ENCODE measurements at places on chromosomes 5 and 9. TPM values are rescaled to one million over a fixed set of nuclear protein-coding genes. Genes with fewer than 3 reads are reported as not detected.

Gene PKD2L2
- total RNA-seq: not detected

Gene WDR38
- not detected for total RNA-seq

Gene JAKMIP2
- 0.09 TPM for total RNA-seq

Gene LCN9
- total RNA-seq: not detected

Gene CNTNAP3
- total RNA-seq: 60.5 TPM

Gene GPR150
- 0.19 TPM for total RNA-seq

Gene ZNF366
- total RNA-seq: 4.0 TPM

Gene PCDHGB7
- 5.8 TPM for total RNA-seq

Gene PAEP
- total RNA-seq: not detected

Gene HRH2
- total RNA-seq: 0.09 TPM

Measured in endothelial cell of coronary artery (primary cell).